ENCODE measurements at places on chromosomes 11 and 22.
A peak's percentile ranks its signal among the peaks of the same experiment; 100 is the strongest.

DNA sequence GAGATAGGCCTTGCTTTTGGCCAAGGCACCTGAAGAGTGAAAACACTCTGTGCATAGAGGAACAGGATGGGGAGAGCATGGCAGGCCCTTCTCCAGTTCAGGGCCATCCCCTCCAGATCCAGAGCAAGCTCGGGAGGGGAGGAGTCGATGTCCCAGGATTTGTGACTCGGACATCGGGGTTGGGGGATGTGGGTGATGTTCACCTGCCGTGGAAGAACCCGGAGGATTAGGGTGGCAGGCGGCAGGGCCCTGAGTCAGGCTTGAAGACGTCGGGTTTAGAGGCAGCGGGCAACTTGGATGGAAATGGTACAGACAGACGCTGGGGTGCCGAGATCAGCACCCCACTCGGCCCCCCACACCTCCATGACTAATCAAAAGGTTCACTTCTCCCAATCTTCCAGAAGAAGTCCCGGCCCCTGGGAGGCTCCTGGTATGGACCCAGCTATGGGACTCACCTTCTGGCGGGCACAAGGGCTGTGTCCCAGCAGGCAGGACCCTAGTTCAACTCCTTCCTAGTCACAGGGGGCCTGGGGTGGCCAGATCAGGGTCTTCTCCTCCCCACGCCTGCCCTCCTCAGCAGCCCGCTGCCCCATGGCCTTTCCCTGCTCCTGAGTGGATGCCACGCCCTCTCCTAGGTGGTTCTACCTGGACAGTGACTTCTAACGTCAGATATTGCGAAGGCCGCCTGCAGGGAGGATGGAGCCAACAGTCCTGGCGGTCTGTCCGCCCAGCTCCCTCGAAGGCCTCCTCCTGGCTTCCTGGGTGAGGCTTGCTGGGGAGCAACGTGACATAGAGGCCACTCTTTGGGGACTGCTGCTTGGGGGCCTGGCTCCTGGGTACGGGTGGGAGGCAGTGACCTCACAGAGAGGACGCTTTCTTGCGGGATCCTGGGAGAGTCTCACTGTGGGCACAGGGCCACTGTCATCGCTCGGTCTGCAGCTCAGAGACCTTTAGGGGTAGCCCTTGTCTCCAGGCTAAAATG, 792.5 kb downstream of the BRD1 start:
- no peak overlapping the region for H3K27ac ChIP-seq
- no peak for DNase-seq
- H3K27me3 ChIP-seq, result peaks cover 92% of the 10 kb centered on the region
- no peaks in the 10 kb centered on the region for H3K36me3 ChIP-seq
- no peaks in the 10 kb centered on the region for H3K4me1 ChIP-seq

DNA sequence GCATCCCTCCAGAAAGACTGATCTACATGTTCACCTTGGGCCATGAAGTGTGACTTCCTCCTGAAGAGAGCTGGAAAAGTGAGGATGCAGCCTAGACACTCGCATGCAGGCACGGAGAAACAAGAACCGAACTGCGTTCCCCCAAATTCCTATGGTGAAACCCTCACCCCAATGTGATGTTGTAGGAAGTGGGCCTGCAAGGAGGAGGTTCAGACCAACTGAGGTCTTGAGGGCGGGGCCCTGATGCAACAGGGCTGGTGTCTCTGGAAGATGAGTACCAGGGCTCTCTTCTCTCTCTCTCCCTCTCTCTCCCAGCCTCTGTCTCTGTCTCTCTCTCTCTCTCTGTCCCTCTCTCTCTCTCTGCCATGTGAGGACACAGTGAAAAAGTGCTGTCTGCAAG, 501.1 kb downstream of the BRD1 start:
- H3K36me3 ChIP-seq, result no peaks in the 10 kb centered on the region
- no peak overlapping the region for H3K4me3 ChIP-seq
- peaks cover 100% of the 10 kb centered on the region for H3K27me3 ChIP-seq

DNA sequence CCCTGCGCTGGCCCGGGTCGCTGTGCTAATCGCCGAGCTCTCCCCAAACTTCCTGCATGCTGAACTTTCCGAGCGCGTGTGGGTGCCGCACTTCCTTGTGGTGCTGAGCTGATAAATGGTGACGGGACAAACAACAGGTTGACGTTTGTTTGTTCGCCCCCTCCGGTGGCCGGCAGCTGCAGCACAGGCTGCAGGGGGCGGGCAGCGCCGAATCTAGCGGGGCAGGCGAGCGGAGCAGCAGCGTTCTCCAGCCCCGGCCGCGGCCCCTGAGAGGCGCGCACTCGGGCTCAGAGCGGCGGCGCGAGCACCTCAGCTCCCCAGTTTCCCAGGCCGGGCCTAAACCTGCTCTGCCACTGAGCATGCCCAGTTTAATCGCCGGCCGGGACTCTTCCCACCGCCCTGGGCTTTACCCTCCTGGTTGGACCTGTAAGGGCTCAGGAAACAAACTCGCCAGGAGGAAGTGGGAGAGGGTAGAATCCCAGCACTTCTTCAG, at the start of gene PDGFD:
Gene PDGFD, minus strand, starts transcription at position 120 of the 493 bp plus-strand sequence.
- H3K4me3 ChIP-seq, result peak within 1 kb of the TSS; percentile 69
- peaks cover 15% of the 10 kb centered on the region for H3K4me1 ChIP-seq
- peak within 1 kb of the TSS; percentile 28 for H3K27ac ChIP-seq
- no peaks in the 10 kb centered on the region for H3K27me3 ChIP-seq

DNA sequence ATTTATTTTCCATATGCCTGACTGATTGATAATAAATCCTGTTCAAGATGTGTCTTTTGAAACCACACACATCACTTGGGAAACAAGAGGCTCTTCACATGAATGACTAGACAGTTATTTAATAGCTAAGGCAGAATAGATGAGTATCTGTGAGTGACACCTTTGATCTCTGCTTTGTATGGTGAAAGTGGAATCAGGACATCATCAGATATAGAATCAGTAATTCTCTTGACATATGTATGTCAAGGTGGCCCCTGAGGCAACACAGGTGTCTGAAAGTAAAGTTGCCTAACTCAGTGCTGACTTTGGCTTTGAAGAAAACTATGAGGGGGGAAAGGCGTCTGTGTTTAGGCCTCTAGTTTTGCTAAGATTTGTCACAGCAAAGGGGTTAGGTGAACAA, 11.5 kb upstream of the CASP4 start:
- H3K4me3 ChIP-seq, result no peak overlapping the region
- no peaks in the 10 kb centered on the region for H3K27me3 ChIP-seq
- no peak for DNase-seq
- H3K4me1 ChIP-seq, result no peaks in the 10 kb centered on the region

GRCh38 chr11:62315431-62315830, 16.6 kb upstream of the SCGB1D4 start:
- no peak for DNase-seq
- H3K27ac ChIP-seq, result no peak overlapping the region
- no peaks in the 10 kb centered on the region for H3K36me3 ChIP-seq
- no peaks in the 10 kb centered on the region for H3K4me1 ChIP-seq

- H3K36me3 ChIP-seq, result no peaks in the 10 kb centered on the region
- H3K27ac ChIP-seq, result no peak overlapping the region
- DNase-seq, result no peak
- H3K4me3 ChIP-seq, result no peak overlapping the region
- H3K27me3 ChIP-seq, result 0 out of 2 replicates have a peak, but pooled peaks cover 3% of the 10 kb centered on the region
- no peaks in the 10 kb centered on the region for H3K4me1 ChIP-seq
These were observed 23.3 kb downstream of the DGCR6L start for GRCh38 chr22:20296598-20296997.

GRCh38 chr11:7638710-7639642, 34.3 kb downstream of the CYB5R2 start:
- no peaks in the 10 kb centered on the region for H3K27me3 ChIP-seq
- no peaks in the 10 kb centered on the region for H3K36me3 ChIP-seq
- DNase-seq, result no peak
- H3K27ac ChIP-seq, result no peak overlapping the region

DNA sequence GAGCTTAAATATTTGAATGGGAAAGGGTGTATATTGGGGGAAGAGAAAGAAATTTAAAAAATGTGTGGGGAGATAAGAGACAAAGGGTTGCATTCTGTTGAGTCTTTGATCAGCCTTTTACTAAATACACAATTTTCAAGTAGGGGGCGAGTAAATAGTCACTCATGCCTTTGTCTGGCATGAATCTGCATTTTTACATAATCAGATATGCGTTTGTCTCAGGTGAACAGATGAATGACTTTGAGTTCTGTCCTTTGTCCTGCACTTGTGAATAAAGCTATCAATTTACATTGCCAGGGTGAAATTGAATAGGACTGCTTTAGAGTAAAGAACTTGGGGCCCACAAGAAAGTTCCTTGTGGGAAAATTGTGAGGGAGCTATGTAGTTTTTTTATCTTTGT, 523.6 kb upstream of the LUZP2 start:
- no peaks in the 10 kb centered on the region for H3K27me3 ChIP-seq
- no peaks in the 10 kb centered on the region for H3K4me1 ChIP-seq
- DNase-seq, result no peak

DNA sequence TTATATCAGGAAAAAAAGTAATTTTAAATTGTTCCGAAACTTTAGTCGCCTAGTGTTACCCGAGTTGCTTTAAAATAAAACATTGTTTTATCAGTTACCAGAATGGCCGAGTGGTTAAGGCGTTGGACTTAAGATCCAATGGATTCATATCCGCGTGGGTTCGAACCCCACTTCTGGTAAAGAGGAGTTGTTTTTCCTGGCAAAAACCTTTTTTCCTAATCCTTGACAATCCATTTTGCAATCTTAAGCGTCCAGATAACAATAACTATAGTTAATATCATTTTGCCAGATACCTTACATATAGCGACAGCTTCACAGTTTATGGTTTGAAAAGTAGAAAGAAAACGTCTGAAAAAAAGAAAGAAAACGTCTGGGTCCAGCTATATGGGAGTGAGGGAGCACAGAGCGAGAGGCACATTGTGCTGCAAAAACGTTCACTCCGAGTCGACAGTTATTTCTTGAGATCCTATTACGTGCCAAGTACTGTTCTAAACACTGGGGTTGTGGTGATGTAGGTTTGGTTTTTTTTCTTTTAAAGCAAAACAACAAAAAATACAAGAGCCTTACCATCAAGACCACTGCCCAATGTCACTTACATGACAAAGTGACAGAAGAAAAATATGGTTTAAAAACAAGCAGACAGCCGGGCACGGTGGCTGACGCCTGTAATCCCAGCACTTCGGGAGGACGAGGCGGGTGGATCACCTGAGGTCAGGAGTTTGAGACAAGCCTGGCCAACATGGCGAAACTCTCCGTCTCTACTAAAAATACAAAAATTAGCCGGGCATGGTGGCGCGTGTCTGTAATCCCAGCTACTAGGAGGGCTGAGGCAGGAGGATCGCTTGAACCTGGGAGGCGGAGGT, 40.6 kb downstream of the OR4D9 start:
- peak overlapping the region; percentile 71 for H3K4me3 ChIP-seq
- peaks cover 37% of the 10 kb centered on the region for H3K4me1 ChIP-seq
- H3K36me3 ChIP-seq, result no peaks in the 10 kb centered on the region
- peak; percentile 26 for DNase-seq
- peak overlapping the region; percentile 85 for H3K27ac ChIP-seq

DNA sequence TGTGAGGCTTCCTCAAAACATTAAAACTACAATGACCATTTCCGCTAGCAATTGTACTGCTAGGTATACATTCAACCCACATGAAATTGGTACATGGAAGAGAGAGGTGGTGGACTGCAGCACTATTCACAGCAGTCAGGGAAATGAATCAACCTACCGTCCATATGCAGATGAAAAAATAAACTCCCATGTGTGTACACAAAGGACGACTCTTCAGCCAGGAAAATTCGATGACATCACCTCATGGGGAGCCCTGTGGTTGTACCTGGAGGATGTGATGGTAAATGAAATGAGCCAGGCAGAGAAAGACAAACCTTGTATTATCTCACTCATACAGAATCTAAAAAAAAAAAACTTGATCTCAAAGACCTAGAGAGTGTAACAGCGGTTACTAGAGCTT, 23.3 kb downstream of the RFPL3 start:
- H3K27ac ChIP-seq, result no peak overlapping the region
- peaks cover 18% of the 10 kb centered on the region for H3K27me3 ChIP-seq
- no peak overlapping the region for H3K4me3 ChIP-seq
- H3K36me3 ChIP-seq, result no peaks in the 10 kb centered on the region

- H3K27me3 ChIP-seq, result no peaks in the 10 kb centered on the region
- H3K4me3 ChIP-seq, result no peak overlapping the region
- no peaks in the 10 kb centered on the region for H3K36me3 ChIP-seq
- H3K4me1 ChIP-seq, result peaks cover 17% of the 10 kb centered on the region
- H3K27ac ChIP-seq, result no peak overlapping the region
- no peak for DNase-seq
These were observed 166.9 kb upstream of the GRK3 start for GRCh38 chr22:25397616-25398015.

DNA sequence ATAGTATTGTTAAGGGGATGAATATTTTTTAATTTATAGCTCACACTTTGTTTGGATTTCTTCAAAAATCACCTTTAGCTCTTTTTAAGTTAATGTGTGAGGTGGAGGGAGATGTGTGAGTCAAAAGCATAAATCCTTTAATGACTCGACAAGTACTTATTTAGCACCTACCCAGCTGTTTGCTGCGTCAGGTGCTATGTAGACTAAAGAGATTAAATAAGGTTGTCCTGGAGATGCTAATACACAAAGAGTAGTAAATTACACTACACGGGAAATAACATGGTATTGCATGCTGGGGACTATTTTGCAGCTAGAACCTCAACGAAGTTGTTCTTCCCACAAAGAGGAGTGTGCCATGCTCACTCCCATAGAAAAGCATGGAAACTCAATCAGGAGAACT, 583.3 kb upstream of the TENM4 start:
- H3K4me3 ChIP-seq, result no peak overlapping the region
- H3K27me3 ChIP-seq, result no peaks in the 10 kb centered on the region
- H3K27ac ChIP-seq, result no peak overlapping the region
- no peak for DNase-seq
- no peaks in the 10 kb centered on the region for H3K4me1 ChIP-seq

- no peaks in the 10 kb centered on the region for H3K4me1 ChIP-seq
- no peaks in the 10 kb centered on the region for H3K36me3 ChIP-seq
- H3K27ac ChIP-seq, result no peak overlapping the region
- no peak overlapping the region for H3K4me3 ChIP-seq
These were observed 313.3 kb downstream of the NTM start for GRCh38 chr11:131683666-131684065.

GRCh38 chr11:68016161-68016903, 6.2 kb downstream of the ALDH3B1 start:
- H3K27ac ChIP-seq, result peak overlapping the region; percentile 30
- no peak for DNase-seq
- H3K4me1 ChIP-seq, result peaks cover 86% of the 10 kb centered on the region

- no peak overlapping the region for H3K27ac ChIP-seq
- H3K27me3 ChIP-seq, result peaks cover 11% of the 10 kb centered on the region
- DNase-seq, result peak; percentile 36
- H3K4me1 ChIP-seq, result no peaks in the 10 kb centered on the region
These were observed 27.1 kb upstream of the TMPRSS4 start for GRCh38 chr11:118049771-118050170.

GRCh38 chr22:20222764-20223420, 45.2 kb downstream of the RTN4R start:
- DNase-seq, result no peak
- no peak overlapping the region for H3K27ac ChIP-seq
- H3K36me3 ChIP-seq, result no peaks in the 10 kb centered on the region
- H3K27me3 ChIP-seq, result peaks cover under 1% of the 10 kb centered on the region

GRCh38 chr11:73274722-73275380, 2.7 kb downstream of the P2RY6 start:
- peak overlapping the region; percentile 80 for H3K4me3 ChIP-seq
- H3K27me3 ChIP-seq, result no peaks in the 10 kb centered on the region
- peaks cover 26% of the 10 kb centered on the region for H3K36me3 ChIP-seq

- no peaks in the 10 kb centered on the region for H3K36me3 ChIP-seq
- H3K27ac ChIP-seq, result no peak overlapping the region
- no peaks in the 10 kb centered on the region for H3K4me1 ChIP-seq
- no peak overlapping the region for H3K4me3 ChIP-seq
- DNase-seq, result no peak
These were observed 25.7 kb upstream of the MRPL17 start for GRCh38 chr11:6708876-6709275.

Measured in PC-9 (cell line).